Activated T-cell treated with anti-CD3 and anti-CD28 coated beads for 48 hours (primary cell): ENCODE measurements at places on chromosomes 11 and 22.
A peak's percentile ranks its signal among the peaks of the same experiment; 100 is the strongest.

GRCh38 chr11:132539590-132540368 is 992.5 kb downstream of the OPCML start:
- no peak for DNase-seq

DNA sequence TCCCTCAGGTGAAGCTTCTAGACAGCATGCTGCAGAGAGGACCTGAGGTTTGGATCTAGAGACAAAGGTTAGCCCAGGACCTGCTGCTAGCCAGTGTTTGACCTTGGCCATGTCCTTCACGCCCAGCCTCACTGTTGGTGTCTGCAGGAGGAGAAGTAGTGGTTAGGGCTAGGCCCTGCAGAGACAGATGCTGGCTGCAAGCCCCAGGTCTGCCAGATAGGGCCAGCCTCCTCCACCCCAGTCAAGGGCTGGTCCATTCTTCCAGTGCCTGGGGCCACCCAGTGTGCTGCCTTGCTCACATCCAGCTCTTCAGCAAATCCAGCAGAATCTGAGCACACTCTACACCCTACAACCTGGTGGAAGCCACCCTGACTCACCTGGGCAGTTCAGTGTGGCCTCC is 21.5 kb upstream of the MIEF1 start:
- no peak for DNase-seq

GRCh38 chr11:27124514-27125264 is 84.1 kb downstream of the BBOX1 start:
- DNase-seq, result no peak

DNA sequence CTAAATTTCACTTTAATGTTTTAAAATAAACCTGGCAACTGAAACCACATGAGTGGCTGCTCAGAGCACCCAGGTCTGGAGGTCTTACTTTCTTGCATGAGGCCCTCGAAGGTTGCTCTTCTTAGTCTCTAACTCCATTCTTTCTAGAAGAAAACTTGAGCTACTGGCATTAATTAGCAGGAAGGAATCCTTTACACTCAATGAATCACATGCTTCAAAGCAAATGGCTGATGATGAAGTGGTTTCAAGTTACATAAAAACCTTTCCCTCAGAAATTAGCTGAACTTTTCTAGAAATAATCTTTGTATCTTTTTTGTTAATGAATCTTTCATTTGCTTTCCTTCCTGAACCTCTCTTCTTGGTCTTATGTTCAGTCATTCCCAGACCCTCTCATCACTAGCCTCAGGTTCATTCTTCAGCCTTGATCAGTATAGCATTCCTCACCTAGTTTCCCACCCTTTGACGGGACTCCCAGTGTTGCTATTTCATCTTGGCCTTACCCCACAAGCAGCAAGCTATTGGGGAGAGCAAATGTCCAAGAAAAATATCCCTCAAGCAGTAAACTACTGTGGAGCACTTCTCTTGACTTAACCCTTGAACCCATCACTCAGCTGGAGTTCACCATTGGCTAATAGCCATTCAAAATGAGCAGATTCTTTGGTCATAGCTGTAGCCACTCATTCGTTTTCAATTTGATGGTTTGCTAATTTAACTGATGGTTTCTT is 75.1 kb downstream of the INSC start:
- DNase-seq, result no peak

DNA sequence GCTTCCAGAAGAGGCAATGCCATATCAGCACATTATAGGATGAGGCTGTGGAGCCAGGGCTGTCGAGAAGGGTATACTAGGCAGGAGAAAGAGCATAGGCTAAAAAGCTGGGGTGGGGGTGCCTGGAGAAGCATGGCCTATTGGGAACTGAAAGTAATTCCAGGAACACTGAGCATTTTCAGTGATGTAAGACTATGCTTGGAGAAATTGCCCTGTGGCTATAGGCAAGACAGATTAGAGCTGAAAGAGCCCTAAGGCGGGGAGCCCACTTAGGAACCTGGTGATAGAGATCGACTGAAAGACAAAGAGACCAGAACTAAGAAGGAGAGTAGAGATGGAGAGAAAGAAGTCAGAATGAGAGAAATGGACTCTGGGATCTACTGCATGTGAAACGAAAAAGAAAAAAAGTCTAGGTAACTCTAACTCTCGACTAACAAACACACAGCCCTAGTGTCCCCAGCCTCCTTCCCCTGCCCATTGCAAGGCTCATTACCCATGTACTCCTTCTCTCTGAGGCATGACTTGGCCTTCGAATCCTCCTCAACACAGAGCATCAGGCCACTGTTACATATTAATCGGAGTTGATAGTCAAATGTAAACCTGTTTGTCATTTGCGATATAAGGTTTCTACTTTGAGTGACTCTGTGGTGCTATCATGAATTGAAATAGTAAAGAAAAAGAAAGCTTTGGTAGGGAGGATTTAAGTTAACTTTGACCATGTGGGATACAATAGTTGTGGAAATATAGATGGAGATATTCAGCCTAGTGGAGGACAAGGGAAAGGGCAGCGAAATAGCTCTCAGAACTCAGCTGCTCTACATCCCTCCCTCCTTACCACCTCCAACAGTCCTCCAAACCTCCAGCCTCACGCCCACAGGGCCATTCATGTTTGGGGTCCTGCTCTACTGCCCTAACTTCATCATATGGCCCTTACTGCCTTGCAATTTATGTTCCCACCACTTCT is 52.3 kb upstream of the BMAL1 start:
- DNase-seq, result no peak

DNA sequence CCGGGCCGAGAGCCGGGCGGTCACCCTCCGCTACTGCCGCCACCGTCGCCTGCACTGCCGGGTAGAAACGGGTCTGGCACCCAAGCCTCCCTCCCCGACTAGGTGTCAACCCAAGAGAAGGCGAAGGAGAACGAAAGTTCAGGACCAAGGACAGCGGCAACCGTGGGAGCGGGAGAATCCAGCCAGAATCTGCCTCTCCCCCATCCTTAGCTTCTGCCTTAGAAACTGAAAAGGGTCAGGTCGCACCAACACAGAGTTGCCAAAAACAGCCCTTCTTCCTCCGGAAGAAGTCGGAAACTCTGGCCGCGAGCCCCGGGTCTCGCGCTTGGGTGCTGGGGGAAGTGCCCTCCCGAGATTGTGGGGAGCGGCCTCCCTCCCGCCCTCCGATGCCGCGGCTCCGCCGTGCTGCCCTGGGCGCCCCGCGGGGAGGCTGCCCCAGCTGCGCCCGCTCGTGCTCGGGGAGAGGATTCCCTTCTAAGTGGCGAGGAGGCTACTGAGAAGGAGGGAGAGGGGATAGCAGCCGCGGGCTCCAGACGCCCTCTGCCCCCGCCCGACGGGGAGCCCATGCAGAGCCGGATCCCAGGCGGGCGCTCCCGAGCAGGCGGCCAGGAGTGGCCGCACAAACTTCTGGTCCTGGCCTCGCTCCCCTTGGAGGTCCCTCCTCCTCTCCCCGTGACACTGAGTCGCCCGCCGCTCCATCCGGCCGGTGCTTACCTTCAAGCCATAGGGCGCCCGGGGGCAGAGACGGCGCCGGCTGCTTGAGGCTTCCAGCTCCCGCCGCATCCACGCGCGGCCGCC is 637 bp downstream of the DRD2 start:
- DNase-seq, result peak; percentile 39

DNA sequence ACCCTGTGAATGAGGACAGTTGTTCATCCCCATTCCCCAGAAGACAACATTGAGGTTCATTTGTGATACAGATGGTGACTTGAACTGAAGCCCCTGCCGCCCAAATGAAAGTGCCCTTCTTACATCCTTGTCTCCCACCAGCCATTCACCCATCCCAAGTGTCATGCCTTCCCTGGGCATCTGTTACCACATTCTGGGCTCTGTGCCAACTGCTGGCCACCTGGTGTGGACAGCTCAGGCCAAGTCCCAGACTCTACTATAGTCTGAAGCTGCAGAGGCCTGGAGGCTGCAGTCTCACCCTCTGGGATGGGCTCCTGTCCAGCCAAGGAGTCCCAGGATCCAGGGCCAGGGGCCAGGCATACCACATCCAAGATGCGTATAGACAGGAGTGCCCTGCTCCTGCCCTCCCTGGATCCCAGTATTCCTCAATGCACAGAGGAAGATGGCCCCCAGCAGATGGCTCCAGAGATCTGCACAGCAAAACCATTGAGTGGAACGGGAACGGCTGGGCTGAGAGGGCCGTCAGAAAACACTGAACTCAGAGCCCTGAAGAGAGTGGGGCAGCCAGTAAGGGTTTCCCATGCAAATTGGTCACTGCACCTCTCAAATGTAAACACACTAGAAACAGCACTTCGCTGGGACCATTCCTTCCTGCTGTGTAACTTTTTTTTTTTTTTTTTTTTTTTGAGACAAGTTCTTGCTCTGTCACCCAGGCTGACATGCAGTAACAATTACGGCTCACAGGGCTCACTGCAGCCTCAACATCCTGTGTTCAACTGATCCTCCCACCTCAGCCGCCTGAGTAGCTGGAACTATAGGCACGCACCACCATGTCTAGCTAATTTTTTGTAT is 22.8 kb downstream of the ARRB1 start:
- DNase-seq, result no peak

DNA sequence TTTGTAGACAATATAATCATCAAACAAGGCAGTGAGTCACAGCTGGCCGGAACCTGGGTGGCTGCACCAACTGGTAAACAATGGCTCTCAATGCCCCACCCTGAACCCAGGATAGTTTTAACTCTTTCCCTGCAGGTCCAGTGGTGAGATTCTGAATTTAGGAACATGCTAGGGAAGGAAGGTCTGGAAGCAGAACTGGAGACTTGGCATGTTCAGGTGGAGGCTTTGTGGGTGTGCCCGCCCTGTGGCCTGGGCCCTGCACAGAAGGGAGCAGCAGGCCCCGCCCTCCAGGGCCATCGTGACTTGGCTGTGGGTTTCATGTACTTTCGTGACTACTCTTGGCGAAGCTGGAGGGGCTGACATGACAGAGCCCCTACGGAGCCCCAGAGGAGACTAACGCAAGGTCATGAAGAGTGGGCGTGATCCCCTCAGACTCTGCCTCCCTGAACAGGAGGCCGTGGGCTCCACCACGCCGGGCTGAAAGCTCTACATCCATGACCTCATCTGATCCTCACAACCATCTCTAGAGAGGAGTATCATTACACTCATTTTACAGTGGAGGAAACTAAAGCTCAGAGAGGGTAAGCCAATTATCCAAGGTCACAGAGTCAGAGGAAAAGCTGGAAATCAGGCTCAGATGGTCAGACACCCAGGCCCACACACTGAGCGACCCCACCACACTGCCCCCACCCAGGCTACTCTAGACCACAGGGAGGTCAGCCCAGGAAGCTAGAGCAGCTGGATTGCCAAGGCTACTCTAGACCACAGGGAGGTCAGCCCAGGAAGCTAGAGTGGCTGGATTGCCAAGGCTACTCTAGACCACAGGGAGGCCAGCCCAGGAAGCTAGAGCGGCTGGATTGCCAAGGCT is 27.3 kb downstream of the MAFF start:
- DNase-seq, result no peak

GRCh38 chr22:27493796-27494195 is 307.8 kb downstream of the MN1 start:
- no peak for DNase-seq

DNA sequence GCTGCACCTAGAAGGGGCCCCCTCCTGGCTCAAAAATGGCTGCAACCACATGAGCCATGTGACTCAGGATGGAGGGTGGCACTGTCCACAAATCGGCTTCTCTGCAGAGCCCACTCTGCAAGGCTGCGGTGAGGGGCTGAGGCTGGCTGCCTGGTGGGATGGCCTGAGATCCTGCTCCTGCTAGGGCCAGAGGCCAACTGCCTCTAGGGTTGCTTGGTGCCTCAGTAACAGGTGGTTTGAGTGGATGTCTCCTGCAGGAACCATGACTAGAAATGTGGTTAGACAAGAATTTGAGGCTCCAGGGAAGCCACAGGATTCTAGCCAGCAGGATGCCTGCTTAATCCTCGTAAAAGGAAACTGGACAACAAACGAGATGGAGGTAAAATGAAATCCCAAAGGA is 17.1 kb downstream of the PATZ1 start:
- DNase-seq, result no peak

DNA sequence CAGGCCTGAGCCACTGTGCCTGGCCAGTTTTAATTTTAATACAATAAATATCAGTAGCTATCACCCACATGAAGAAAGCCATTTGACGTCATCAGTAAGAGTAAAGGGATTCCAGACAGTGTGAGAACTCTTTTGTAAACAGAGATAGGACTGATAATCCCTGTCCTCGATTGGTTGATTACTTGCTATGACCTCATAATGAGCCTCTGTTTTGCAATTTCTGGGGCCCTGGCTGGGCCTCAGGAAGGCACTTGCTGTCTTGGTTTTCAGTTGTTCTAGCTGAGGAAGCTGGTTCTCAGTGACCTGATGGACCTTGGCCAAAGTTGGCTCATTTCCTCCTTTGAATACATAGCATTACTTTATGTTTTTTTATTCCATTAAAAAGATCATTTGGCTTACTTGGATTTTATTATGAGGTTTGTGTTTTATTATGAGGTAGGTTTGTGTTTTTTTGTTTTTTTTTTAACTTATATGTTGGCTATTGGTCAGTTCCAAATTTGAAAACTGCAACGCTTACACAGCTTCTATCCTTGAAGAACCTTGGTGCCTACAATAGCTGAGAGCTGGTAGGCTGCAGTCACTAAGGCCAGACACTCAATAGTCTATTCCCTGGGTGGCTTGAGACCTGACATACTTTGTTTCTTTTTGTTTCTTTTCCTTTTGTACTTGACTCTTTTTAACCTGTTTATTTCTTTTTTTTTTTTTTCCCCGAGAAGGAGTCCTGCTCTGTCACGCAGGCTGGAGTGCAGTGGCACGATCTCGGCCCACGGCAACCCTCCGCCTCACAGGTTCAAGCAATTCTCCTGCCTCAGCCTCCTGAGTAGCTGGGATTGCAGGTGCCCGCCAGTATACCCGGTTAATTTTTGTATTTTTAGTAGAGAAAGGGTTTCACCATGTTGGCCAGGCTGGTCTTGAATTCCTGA is 20.0 kb downstream of the MARK2 start:
- DNase-seq, result no peak

- DNase-seq, result no peak
Observed at GRCh38 chr22:43528601-43529360, 117.0 kb downstream of the MPPED1 start.

- DNase-seq, result no peak
Observed at GRCh38 chr11:59195586-59195985, 17.1 kb downstream of the MPEG1 start.

DNA sequence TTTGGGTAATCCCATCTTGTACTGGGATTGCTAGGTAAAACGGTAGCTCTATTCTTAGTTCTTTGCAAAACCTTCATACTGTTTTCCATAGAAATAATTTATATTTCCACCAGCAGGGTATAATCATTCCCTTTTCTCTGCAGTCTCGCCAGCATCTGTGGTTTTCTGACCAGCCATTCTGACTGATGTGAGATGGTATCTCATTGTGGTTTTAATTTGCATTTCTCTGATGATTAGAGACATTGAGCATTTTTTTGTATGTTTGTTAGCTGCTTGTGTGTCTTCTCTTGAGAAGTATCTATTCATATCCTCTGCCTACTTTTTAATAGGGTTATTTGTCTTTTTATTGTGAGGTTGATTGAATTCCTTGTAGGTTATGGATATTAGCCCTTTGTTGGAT is 220.9 kb downstream of the PGR start:
- DNase-seq, result no peak

- no peak for DNase-seq
Observed at GRCh38 chr11:60377401-60378136, 763 bp upstream of the MS4A7 start.

GRCh38 chr11:64086258-64087123 is 50.8 kb downstream of the FLRT1 start:
- DNase-seq, result no peak
